K562 (cell line): ENCODE measurements at places on chromosomes 1 and 21.

DNA sequence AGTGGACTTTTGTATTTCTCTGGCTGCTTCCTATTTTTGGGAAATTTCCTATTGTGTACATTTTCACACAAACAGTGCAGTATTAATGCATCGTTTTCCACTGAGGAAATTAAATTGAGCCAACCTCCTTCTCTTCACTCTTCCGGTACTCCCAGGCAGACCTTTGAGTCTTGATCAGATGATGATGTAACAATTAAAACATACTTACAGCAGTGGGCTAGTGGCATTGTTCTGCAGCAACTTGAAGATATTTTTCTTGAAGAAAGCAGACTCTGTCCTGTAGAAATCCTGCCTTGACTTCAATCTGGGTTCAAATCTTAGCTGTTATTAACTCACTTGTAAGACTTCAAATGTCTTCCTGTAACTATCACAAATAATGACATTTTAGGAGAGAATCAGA, 19.0 kb upstream of the TMEM200B start:
- H3K27ac ChIP-seq: peak overlapping the region; percentile 20; the same call in 1 of the 3 replicates
- H3K27me3 ChIP-seq: no peaks in the 10 kb centered on the region

- H3K27me3 ChIP-seq: no peaks in the 10 kb centered on the region
- H3K27ac ChIP-seq: no peak overlapping the region
- no peak overlapping the region for H3K4me3 ChIP-seq
- no peaks in the 10 kb centered on the region for H3K36me3 ChIP-seq
Observed at GRCh38 chr1:93005252-93005598, 44.0 kb upstream of the DIPK1A start.

- no peak overlapping the region for H3K27ac ChIP-seq
- no peaks in the 10 kb centered on the region for H3K36me3 ChIP-seq
- no peaks in the 10 kb centered on the region for H3K4me1 ChIP-seq
- H3K27me3 ChIP-seq: no peaks in the 10 kb centered on the region
- no peak overlapping the region for H3K4me3 ChIP-seq
- DNase-seq: no peak
Observed at GRCh38 chr21:14557413-14557812, 11.3 kb upstream of the SAMSN1 start.

DNA sequence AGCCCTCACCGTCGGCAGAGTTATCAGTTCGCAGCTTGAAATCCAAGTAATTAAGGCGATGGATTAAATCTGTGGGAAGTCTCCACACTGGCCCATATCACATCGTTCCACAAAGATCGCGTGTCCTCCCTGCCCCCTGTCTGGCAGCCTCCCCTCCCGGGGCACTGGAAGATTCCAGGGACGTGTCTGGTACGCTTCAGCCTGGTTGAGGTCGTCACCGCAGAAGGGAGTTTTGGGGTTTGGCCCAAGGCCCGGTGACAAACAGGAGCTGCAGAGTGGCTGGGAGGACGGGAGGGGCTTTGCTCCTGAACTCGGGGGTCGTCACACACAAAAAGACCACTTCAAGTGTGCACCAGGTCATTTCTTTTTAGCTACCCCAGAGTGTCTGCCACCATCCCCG, 51.1 kb downstream of the PRDM16 start:
- H3K4me1 ChIP-seq: peaks cover 15% of the 10 kb centered on the region; the same call in 1 of the 2 replicates
- peaks cover 24% of the 10 kb centered on the region; the same call in 2 of the 3 replicates for H3K27me3 ChIP-seq
- no peaks in the 10 kb centered on the region for H3K36me3 ChIP-seq
- no peak for DNase-seq

- no peak overlapping the region for H3K27ac ChIP-seq
- H3K4me3 ChIP-seq: no peak overlapping the region
- no peaks in the 10 kb centered on the region for H3K36me3 ChIP-seq
- no peaks in the 10 kb centered on the region for H3K4me1 ChIP-seq
- H3K27me3 ChIP-seq: no peaks in the 10 kb centered on the region
Observed at GRCh38 chr1:197067457-197067818, 378 bp upstream of the F13B start.

DNA sequence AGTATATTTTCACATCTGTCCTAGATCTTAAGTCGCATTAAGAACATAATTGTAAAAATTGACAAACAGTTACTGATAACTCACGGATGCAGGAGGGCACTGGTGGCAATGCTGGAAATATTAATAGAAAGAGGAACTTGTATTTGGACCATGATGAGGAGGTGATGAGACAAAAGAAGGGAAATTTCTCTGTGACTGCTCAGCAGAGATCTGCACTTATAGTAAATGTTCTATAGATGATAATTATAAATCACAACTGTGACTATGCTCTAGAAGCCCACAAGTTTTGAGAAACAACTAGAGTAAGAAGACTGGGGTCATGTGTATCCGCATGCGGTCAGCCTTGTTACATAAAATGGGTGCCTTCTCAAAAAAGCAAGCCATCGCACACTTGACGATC, 8.7 kb upstream of the DUSP12 start:
- no peaks in the 10 kb centered on the region for H3K36me3 ChIP-seq
- DNase-seq: no peak
- H3K4me3 ChIP-seq: no peak overlapping the region
- no peak overlapping the region for H3K27ac ChIP-seq
- no peaks in the 10 kb centered on the region for H3K27me3 ChIP-seq

DNA sequence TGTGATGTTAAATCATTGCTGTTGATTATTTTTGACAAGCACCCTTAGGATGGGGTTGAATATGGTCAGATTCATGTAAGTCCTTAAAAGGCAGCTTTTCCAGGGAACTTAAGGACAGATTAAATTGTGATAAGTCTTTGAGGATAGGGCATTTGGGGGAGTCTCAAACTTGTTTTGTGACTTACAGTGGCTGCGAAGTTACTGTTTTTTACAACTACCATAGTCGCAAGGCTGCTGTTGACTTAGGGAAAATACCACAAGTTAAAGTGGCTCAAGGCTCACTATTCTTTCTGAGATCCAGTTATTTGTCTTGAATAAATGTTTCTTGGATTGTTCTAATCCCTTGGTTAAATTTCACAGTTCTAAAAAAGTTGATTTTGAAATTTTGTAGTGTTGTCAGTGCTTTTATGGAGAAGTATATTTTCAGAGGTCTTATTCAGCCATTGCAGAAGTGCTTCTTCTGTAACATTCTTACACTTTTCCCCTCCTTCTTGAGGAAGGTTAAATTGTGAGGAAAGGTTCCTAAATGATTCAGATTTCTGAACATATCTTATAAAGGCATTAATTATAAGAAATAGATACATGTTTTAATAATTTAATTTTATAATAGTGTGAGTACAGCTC, 47.0 kb upstream of the MPC2 start:
- H3K4me3 ChIP-seq: no peak overlapping the region
- peak overlapping the region; percentile 75; the same call in 1 of the 3 replicates for H3K27ac ChIP-seq
- DNase-seq: peak; percentile 12

DNA sequence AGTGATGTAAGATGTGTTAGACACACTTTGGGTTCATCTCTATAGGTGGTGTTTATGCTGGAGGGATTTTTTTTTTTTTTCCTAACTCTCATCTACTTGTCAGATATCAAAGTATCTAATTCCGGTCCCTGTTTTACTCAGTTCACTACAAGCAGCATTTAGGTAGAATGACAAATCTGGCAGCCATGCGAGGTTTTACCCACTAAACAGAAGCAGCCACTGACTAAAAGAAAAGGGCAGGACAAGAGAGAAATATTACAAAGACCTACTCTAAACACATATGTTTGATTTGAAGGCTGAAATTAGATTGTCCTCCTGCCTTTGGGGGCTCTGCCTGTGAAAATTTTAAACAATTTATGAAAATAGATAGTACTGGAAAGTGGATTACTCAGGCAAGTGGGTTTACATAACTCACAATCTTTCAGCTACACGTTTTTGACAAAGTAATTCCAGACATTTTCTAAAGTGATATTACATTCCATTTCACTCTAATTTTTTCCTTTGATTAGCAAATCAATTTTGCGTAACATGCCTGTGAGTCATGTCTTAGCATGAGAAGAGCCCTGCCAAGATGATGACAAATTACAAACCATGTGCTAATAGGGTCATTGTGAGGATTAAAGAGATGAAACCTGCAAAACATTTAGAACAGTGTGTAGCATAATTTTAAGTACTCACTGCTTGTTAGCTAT, 172.6 kb downstream of the PLA2G4A start:
- H3K27me3 ChIP-seq: no peaks in the 10 kb centered on the region
- no peak for DNase-seq
- no peak overlapping the region for H3K4me3 ChIP-seq

GRCh38 chr1:158101927-158102326, 78.8 kb upstream of the CD1D start:
- DNase-seq: peak; percentile 5
- no peak overlapping the region for H3K4me3 ChIP-seq
- H3K36me3 ChIP-seq: no peaks in the 10 kb centered on the region
- H3K4me1 ChIP-seq: no peaks in the 10 kb centered on the region

DNA sequence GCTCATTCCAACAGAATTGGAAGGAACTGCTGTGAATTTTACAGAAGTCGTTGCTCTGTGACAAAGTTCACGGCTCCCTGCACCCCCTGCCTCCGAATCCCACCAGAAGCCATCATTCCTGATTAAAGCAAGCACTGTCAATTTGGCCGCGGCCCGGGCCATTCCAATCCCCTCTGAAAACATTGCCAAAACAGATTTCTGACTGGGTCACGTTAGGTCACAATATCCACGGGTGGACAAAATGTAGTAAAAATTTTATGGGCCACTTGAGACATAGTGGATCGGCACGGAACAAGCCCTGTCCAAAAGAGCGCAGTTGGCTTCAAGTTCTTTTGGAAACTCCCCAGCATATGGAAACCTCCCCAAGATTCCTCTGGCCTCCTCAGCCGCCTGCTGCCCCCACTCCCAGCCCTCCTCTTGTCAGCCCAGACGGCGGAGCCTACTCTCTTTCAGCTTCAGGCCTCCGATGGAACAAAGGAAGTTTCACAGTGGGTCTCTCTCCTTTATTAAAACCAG, 67.2 kb upstream of the IFNAR2 start:
- DNase-seq: no peak
- H3K27me3 ChIP-seq: peaks cover 5% of the 10 kb centered on the region; the same call in 1 of the 3 replicates
- no peak overlapping the region for H3K27ac ChIP-seq
- H3K36me3 ChIP-seq: no peaks in the 10 kb centered on the region
- no peaks in the 10 kb centered on the region for H3K4me1 ChIP-seq

GRCh38 chr1:238241607-238242006, 350.9 kb upstream of the ZP4 start:
- H3K4me1 ChIP-seq: no peaks in the 10 kb centered on the region
- no peaks in the 10 kb centered on the region for H3K36me3 ChIP-seq
- no peak overlapping the region for H3K27ac ChIP-seq
- DNase-seq: no peak
- no peaks in the 10 kb centered on the region for H3K27me3 ChIP-seq

DNA sequence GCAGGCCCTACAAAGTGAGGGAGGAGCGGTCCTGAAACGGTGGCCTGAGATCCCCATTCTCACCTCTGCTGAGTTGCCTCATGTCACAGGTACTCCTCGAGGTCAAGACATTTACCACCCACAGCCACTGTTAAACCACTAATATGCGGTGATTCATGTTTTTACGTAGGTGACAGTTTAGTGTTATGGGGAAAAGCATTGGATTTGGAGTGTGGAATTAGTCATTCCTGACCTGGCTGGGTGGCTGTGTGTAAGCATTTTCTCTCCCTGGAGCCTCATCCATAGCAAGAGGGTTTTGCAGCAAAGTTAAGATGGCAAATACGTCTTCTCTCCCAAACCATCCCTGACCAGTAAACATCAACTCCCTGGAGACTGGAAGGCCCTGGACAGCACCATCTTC, 57.8 kb upstream of the KCNJ6 start:
- no peaks in the 10 kb centered on the region for H3K36me3 ChIP-seq
- peaks cover 8% of the 10 kb centered on the region; the same call in 1 of the 2 replicates for H3K4me1 ChIP-seq
- H3K27me3 ChIP-seq: no peaks in the 10 kb centered on the region
- no peak overlapping the region for H3K4me3 ChIP-seq
- no peak overlapping the region for H3K27ac ChIP-seq

DNA sequence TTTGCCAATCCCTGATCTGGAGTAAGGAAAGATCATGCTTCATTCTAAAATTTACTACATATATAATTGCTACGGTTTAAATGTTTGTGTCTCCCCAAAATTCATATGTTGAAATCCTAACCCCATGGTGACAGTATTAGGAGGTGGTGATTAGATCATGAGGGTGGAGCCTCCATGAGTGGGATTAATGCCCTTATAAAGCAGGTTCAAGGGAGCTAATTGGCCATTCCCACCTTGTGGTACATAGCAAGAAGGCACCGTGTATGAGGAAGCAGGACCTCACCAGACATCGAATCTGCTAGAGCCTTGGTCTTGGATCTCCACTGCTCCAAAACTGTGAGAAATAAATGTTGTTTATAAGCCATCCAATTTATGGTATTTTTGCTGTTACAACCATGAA, 55.5 kb downstream of the GADD45A start:
- H3K4me1 ChIP-seq: peaks cover 20% of the 10 kb centered on the region
- H3K4me3 ChIP-seq: no peak overlapping the region
- DNase-seq: no peak

DNA sequence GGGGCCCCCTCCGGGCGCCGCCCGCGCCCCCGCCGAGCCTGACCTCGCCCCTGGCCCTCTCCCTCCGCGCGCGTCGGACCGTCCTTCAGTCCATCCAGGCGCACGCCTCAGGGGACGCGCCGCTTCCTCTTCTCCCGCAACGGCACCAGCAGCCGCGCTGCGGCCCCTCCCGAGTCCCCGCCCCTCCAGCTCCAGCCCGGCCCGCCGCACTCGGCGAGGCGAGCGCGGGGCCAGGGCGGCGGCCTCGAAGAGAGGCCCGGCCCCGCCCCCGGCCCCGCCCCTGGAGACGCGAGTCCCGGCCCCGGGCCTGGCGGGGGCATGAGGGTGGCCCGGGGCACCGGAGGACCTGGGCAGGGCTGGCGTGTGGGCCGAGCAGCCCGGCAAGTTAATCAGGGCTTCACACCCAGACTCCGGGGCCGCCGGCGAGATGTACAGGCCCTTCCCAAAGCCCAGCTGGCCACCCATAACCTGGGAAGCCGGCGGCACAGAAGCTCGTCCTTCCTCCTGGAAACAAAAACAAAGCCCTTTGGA, at the start of gene IGSF3:
TSS of gene IGSF3 (minus strand) at position 159 of the 531 bp plus-strand sequence. CDS start 1,407 bp downstream, outside the sequence.
- peak; percentile 93 for DNase-seq
- no peaks in the 10 kb centered on the region for H3K27me3 ChIP-seq
- H3K4me1 ChIP-seq: peaks cover 17% of the 10 kb centered on the region

- H3K4me1 ChIP-seq: peaks cover 6% of the 10 kb centered on the region; the same call in 1 of the 2 replicates
- H3K36me3 ChIP-seq: no peaks in the 10 kb centered on the region
- no peak overlapping the region for H3K4me3 ChIP-seq
- H3K27ac ChIP-seq: no peak overlapping the region; the same call in 2 of the 3 replicates
- DNase-seq: peak; percentile 88
Observed at GRCh38 chr1:207004931-207005830, 27.4 kb downstream of the C1orf116 start.

DNA sequence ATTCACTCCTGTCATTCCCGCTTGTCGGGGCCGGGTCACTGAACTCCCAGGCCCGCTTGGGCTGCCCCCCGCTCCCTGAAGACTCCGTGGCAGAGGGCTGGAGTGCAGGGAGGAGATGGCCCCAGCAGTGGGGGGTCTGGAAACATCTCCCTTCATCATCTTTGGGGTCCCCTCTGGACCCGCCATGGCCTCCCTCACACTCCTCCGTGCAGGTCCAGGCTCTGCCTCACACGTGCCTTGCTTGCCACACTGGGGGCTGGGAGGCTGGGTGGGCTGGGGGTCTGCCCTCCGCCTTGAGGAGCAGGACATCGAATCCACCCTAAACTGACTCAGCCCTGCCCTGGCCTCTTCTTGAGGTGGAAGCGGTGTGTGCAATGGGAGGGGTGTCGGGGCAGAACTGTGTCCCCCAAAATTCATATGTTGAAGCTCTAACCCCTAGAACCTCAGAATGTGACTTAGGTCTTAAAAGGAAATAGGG, 35.2 kb downstream of the POFUT2 start:
- DNase-seq: no peak
- H3K27ac ChIP-seq: no peak overlapping the region
- H3K27me3 ChIP-seq: peaks cover 61% of the 10 kb centered on the region
- H3K36me3 ChIP-seq: no peaks in the 10 kb centered on the region

GRCh38 chr1:150995896-150996295, 10.8 kb downstream of the MINDY1 start:
- H3K27me3 ChIP-seq: no peaks in the 10 kb centered on the region
- peaks cover 11% of the 10 kb centered on the region; the same call in 2 of the 3 replicates for H3K36me3 ChIP-seq
- H3K27ac ChIP-seq: no peak overlapping the region
- H3K4me1 ChIP-seq: peaks cover 27% of the 10 kb centered on the region
- DNase-seq: peak; percentile 39
